Pericardium fibroblast (primary cell): ENCODE measurements at places on chromosomes 4 and X. TPM values are rescaled to one million over a fixed set of nuclear protein-coding genes. Genes with fewer than 3 reads are reported as not detected.

Gene ASB9
- total RNA-seq, result 0.17 and 0.23 TPM in 2 replicates

Gene XG
- total RNA-seq, result under 0.01 and 3.0 TPM in 2 replicates

Gene GNRHR
- total RNA-seq, result not detected in 2 replicates

Gene KIAA1210
- not detected in 2 replicates for total RNA-seq

Gene NLGN4X
- total RNA-seq, result 1.1 and 1.3 TPM in 2 replicates

Gene SLC6A14
- not detected in 2 replicates for total RNA-seq

Gene CYSLTR1
- total RNA-seq, result not detected in 2 replicates

Gene TLR3
- total RNA-seq, result 3.6 and 7.5 TPM in 2 replicates

Gene DDIT4L
- 0.12 and 1.5 TPM in 2 replicates for total RNA-seq

Gene MTTP
- total RNA-seq, result under 0.01 TPM in 1 of 2 replicates, not detected in the other

Gene CLDN22
- total RNA-seq, result not detected in 2 replicates

Gene CFAP47
- not detected in 2 replicates for total RNA-seq

Gene CXCL11
- total RNA-seq, result not detected in 2 replicates

Gene FUNDC2
- 66.5 and 73.3 TPM in 2 replicates for total RNA-seq

Gene CENPVL1
- not detected in 2 replicates for total RNA-seq

Gene GRID2
- total RNA-seq, result 1.4 TPM in 1 of 2 replicates, not detected in the other

Gene ZNF595
- 3.7 and 5.4 TPM in 2 replicates for total RNA-seq

Gene GAGE1
- not detected in 2 replicates for total RNA-seq

Gene TMPRSS11D
- not detected in 2 replicates for total RNA-seq

Gene IGFBP7
- 575 and 1,624 TPM in 2 replicates for total RNA-seq

Gene MXRA5
- total RNA-seq, result 0.23 and 0.94 TPM in 2 replicates

Gene PRICKLE3
- 7.1 and 15.0 TPM in 2 replicates for total RNA-seq

Gene DTHD1
- total RNA-seq, result not detected in 2 replicates
